NCI-H774 (cell line): ENCODE measurements at places on chromosomes 3 and 15.

GRCh38 chr15:64703632-64703959, 71.8 kb downstream of the RBPMS2 start:
- no peak for DNase-seq

DNA sequence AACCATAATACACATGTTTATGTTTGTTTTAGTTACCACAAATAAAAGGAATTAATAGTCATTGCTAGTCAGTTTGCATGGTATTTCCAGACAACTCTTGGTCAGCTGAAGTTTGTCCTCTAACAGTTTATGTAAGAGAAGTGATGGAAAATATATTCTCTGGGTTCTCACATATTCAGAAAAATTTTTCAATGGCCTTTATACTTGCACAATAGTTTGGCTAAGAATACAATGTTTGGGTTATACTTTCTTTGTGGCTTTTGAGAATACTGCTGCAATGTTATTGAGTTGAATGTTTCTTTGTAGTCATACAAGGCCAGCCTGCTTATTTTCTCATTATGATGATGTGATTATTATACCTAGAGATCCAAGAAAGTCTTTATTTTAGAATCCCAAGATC, 133.9 kb downstream of the RAP2B start:
- no peak for DNase-seq

- DNase-seq, result no peak
These were observed 28.4 kb upstream of the MYRIP start for GRCh38 chr3:39781025-39781424.

DNA sequence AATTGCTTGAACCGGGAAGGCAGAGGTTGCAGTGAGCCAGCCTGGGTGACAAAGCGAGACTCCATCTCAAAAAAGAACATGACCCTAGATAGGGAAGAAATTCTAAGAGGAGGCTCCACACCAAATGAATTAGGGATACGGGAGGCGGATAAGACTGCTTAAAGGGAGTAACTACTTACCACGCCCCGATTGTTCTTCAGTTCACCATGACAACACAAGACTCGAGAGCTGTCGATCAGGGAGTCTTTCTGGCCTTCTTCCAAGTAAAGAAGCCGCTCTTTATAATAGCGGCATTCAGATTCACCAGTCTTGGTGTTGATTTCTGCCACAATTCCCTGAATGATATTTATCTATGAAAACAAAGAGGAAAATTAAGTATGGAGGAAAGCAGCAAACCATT, 53.9 kb upstream of the TASOR start:
- DNase-seq, result no peak

GRCh38 chr15:52436981-52437380, 91.7 kb downstream of the MYO5A start:
- DNase-seq, result no peak

DNA sequence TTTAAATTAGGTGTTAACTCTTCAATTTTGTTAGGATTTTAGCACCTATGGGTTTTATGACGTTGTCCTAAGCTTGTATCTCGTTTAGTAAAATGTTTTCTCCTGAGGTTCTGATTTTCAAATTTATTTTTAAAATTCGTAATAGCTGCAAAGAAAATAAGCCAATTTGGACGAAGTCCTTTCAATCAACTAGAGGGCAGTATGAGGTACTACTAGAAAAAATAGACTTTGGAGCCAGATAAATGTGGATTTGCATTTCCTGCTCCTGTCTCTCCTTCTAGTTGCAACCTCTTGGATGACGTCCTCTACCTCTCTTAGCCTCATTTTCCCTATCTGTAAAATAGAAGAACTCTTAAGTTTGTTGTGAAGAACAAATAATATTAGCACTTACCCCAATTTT, 81.1 kb downstream of the SLTM start:
- DNase-seq, result no peak

DNA sequence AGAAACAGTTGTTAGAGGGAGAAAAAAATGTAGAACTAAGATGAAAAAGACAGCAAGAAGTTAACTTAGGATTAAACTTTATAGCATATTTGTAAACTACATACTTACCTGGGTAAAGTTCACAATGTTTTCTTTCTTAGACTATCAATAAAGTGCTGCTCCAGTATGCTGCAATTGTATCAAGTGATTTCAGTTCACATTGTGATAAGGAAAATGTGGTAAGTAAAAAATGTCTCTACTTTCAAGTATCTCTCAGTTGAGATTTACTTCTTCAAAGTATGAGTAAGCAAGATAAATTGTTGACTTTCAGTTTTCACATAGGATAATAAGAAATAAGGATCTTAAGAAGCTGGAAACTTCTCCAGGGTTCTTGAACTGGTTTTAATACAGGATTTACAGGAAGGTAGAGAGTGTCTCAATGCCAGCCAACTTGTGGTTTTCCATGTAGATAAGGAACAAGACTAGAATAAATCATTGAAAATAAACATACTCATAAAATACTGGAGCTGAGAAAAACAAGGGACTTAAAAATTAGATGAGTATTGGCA, 528.8 kb downstream of the UNC13C start:
- no peak for DNase-seq

- no peak for DNase-seq
These were observed 46.0 kb upstream of the TSEN2 start for GRCh38 chr3:12438318-12438717.

GRCh38 chr3:114122027-114122709, 56.7 kb downstream of the DRD3 start:
- DNase-seq, result peak; percentile 36

- DNase-seq, result no peak
These were observed 64.5 kb upstream of the PLXNA1 start for GRCh38 chr3:126918355-126918821.

GRCh38 chr15:47352217-47352616, 365.1 kb upstream of the SEMA6D start:
- no peak for DNase-seq

DNA sequence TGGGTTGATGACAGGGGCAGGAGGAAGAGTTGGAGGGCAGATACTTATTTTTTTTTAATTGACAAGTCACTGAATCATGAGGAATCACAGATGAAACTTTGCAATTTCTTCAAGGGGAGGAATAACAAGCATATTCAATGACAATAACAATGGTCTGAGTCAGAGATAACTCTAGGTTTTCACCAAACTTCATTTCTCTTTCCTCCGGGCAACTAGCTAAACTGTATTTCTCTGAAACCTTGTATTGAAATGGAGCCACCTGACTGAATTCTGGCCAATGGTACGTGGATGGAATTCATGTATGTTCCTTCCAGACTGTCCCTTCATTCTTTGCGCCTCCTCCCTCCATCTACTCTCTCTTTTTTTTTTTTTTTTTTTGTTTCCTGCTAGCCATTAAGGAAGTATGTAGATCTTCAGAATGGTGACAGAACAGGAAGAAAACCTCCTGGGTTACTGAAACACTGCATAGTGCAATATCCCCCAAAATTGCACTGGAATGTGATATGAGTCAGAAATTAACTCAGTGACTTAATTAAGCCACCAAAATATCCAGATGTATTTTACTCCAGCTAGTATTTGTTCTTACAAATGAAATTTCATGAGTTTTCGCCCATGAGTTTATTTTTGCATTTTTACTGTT, 495.4 kb downstream of the OTOL1 start:
- DNase-seq, result no peak

DNA sequence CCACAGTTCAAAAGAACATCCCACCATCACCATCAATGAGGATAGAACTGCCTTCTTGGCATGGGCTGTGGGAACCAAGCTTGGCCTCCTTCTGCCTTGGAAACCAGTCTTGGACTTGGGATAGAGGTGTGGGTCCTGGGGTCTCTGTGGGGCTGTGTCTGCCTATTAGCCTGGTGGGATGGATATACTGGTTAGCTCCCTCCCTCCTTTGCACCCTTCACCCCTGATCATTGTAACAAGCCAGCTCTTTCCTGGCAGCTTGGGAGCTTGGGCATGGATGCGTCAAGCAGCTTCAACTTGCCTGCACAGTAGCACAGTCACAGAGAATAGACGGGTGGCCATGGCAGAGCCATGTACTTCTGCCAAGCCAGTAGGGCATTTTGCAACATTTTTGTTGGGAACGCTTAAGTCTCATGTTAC, 65.2 kb downstream of the SMAD6 start:
- no peak for DNase-seq

- DNase-seq, result no peak
These were observed 145.7 kb downstream of the TLE3 start for GRCh38 chr15:69951898-69952555.

GRCh38 chr3:37054370-37054769, 61.1 kb downstream of the MLH1 start:
- DNase-seq, result no peak

- DNase-seq, result no peak
These were observed 48.0 kb upstream of the MEX3B start for GRCh38 chr15:82093774-82094211.

- DNase-seq, result no peak
These were observed 36.0 kb downstream of the PDIA5 start for GRCh38 chr3:123102826-123103225.

- DNase-seq, result peak; percentile 60
These were observed 37.7 kb upstream of the FGD5 start for GRCh38 chr3:14780927-14781507.

DNA sequence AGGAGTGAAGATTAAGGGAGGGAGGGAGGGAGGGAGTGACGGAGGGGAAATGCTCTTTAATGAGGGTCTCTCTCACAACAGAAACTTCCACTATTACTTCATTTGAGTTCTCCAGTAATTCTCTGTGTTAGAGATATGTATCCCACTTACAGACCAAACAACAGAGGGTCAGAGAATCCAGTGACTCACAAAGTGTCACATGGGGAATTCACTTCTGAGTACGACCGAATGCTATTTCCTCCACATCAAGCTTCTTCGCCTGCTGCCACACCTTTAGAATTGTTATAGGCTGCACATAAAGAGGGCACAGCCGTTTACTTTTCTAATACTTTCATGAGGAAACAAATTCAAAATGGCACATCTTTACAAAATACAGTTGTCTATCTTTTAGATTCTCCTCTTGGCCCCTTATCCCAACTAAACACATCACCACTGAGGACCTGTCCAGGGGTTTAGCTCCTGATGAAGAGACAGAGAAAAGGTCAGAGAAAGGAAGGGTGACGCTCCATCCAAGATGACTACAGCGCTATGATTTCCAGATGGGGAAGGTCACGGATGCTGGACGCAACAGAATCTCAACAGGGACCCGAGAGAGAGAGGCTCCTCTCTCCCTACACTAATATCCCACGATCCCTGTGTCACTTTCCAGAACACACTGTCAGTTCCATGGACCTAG, 119.0 kb downstream of the XXYLT1 start:
- no peak for DNase-seq

DNA sequence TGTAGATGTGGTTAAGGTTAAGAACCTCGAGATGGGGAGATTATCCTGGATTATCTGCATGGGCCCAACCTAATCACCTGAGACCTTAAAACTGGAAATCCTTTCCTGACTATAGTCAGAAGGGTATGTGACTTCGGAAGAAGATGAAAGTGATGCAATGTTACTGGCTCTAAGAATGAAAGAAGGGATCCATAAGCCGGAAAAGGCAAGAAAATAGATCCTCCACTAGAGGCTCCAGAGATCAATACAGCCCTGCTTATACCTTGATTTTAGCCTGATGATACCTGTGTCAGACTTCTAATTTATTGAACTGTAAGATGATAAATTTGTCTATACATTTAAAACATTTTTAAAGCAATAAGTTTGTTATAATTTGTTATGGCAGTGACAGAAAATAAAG, 21.5 kb upstream of the GASK1A start:
- no peak for DNase-seq

DNA sequence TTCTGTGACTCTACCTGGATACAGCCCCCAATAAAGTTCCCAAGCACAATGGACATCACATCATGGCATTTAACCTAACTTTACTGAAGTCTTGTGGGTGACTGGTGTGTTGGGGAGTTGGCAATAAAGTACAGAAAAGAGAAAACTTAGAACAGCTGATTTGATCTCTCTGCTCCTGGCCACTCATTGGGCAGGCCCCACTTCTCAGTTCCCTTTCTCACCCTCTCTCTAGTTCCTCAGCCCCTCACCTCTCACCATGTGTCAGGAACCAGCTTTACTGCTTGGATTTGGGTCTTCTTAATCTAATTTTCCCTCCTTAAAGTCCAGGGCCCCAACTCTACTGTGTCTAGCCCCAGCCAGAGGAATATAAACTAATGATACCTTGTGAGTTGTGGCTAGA, 713 bp upstream of the MUC13 start:
- DNase-seq, result no peak

GRCh38 chr3:25508433-25508832, 80.4 kb downstream of the RARB start:
- DNase-seq, result no peak

- no peak for DNase-seq
These were observed 608 bp downstream of the SCN5A start for GRCh38 chr3:38648659-38649499.

DNA sequence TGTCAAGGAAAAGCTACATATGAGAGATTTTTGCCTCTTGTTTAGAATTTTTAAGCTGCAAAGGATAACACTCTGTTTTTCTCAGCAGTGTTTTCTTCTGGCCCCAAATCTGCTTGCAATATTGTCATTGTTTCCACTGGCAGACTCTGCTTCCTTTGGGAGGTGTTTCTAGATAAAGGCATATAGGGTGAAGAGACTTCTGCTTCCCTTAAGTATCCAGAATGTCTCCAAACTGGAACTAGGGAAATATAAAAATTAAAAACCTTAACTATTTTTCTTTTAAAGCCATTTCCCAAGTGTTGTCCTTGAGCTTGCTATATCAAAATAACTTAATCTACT, 225.8 kb downstream of the CGGBP1 start:
- DNase-seq, result no peak

DNA sequence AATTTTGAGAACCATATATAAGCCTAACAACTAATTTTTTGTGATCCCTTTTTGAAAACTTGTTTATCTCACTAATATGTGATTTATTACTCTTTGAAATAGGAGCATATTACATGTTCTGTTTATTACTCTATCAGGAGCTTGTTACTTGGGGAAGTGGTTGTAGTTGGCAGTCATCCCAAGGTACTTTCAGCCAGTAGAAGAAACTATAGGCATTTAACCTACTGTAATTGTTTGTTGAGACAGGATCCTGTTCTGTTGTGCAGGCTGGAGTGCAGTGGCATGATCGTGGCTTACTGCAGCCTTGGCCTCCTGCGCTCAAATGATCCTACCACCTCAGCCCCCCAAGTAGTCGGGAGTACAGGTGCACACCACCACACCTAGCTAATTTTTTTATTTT, 195.6 kb downstream of the TCF12 start:
- no peak for DNase-seq

DNA sequence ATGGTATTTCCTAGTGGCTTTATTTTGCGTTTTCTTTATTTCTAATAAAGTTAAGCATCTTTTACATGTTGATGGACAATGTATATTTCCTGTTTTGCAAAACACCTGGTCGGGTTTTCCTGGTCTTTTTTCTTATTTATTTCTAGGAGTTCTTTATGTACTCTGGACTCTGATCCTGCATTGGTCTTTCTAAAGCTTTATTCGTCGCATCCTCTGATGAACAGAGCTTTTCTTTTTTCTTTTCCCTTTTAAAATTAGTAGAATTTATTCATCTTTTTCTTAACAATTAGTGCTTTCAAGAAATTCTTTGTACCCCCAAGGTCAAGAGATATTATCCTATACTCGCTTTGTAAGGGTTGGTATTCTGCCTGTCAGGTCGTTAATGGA, 32.2 kb downstream of the ZDHHC19 start:
- DNase-seq, result no peak
